ENCODE measurements at places on chromosomes 6 and 20.

DNA sequence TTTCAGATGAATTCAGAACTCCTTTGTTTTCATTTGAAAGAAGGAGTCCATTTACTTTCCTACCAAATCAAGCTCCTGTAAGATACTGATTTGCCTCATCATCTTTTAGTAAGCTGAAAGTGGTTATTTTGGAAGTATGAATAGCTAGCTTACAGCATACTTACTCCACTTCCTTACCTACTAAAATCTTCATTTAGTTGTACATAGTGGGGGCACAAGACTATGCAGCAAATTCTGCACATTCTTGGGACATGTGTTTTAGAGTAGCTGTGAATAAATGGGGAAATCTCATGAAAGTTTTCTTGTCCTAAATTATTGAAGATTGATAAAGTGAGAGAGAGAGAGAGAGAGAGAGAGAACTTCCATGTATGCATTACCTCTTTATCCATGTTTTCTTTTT lies 256.3 kb downstream of the OGFRL1 start:
- no peak for DNase-seq

DNA sequence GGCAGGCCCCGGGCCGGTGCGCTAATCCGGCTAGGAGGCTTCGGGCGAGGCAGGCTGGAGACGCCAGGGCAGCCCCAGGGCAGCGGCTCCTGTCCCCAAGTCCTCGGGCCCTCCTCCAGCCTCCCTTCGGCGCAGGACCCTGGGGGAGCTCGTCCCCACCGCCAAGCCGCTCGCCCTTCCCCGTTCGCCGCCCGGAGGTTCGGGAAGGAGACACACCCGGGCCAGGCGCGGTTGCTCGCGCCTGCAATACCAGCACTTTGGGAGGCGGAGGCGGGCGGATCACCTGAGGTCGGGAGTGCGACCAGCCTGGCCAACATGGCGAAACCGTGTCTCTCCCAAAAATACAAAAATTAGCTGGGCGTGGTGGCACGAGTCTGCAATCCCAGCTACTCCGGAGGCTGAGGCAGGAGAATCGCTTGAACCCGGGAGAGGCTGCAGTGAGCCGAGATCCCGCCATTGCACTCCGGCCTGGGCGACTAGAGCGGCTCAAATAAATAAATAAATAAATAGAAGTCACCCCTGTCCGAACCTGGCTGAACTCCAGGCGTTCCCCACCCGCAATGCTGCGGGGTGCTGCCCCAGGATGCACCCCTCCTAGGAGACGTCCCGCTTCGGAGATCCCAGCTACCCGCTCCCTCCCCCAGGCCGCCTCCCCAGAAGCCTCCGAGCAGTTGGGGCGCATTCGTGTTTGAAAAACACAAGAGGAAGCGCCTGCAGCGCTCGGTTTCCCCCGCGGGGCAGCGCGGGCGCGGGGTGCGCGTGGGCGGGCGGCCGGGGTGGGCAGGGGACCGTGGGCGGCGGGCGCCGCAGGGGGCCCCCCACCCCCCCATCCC lies 27.5 kb downstream of the SERPINB9 start:
- DNase-seq, result no peak

GRCh38 chr6:155378276-155378675 lies 64.0 kb upstream of the TFB1M start:
- no peak for DNase-seq

DNA sequence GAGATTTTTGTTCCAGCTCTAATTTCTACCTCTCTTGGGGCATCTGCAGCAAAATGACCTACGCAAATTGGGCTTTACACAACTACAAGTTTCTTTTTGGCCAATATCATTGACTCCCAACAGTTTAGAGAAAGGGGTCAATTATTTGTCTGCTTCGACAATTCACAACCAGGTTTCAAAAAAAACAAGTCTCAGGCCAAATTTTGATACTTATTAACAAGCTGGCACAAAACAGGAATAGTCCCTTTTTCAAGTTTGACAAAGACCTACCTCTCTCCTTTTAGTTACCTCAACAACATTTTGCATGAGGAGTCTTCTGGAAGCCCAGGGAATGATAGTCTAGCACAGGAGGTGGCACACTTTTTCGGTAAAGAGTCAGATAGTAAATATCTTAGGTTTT lies 97.9 kb upstream of the TSHZ2 start:
- no peak for DNase-seq

DNA sequence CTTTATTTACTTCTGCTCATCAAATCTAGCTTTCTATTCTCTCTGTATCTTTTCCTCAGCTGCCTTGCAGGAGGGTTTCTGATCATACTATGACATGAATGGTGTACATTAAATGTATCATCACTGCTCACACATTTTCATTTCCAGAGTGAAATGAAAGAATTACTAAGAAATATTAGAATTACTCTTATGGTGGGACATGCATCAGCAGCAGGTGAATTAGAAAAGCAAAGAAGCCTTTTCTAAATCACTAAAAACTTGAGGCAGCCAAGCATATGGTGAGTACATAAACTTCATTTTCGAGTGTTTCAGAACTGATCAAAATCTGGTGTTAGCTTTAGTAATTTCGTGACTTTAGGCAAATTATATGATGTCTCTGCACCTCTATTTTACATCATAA lies 23.6 kb downstream of the IL17A start:
- no peak for DNase-seq

DNA sequence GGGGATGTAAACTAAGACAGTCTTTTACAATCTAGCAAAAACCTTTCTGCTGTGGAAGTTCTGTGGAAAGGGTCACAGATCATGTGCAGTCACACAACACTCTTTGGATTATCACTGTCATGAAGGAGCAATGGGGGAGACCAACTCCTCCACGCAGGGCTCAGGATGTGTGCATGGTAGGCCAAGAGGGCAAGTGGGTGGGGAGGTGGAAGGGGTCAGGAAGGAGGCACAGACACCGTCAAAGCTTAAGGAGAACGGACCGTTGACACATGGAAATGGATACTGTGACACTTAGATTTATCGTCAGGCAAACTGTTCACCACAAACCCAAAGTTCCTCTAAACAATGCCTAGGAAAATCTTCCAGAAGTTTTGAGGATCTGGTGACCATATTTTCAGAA lies 215.8 kb downstream of the PAX1 start:
- DNase-seq, result no peak

DNA sequence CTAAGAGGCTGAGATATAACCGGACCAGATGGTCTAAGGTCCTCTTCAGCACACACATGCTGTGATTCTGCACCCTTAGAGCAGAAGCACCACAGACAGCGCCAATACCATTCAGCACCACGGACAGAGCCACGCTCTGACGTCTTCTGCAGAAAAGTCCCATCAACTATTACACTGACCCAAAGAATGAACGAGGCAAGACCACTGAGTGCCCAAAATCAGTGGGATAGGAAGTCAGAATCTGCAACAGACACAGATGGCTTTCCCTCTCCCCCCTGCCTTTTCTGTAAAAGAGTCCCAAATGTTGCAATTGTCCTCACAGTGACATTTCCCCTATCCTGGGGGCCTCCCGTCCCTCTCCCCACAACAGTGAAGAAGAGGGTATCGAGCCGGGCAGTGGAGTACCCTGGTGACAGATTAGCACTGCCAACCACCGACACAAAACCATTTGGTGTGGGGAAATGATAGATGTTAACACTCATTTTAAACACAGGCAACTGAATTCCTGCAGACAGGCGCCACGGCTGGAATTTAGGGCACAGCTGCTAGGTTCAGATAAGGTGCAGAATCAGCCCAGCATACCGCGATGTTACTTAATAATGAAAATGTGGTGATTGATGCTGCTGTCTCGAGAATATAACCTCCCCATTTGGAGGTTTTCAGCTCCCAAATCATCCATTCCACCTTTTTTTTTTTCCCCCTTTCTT lies 66.6 kb upstream of the CTNNBL1 start:
- DNase-seq, result no peak

GRCh38 chr20:47296950-47297349 lies 59.5 kb downstream of the ZMYND8 start:
- no peak for DNase-seq

DNA sequence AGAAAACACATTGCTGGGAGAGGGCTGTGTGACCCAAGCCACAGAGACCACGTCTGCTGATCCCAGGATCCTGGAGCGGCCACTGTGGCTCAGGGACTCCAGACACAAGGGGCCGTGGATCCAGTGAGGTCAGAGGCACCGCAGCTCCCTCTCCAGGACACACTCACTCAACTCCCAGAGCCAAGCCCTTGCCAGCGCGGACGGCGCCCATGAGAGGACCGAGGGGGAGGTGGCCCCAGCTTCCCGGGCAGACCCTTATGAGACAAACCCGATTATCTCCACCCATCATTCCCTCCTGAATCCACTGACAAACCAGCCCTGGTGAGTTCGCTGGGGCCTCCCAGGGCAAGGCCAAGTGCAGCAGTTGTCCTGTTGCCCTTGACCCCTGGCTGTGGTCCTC lies 201.2 kb downstream of the TAF4 start:
- no peak for DNase-seq

GRCh38 chr6:42637681-42638080 lies 73.9 kb downstream of the UBR2 start:
- no peak for DNase-seq

- no peak for DNase-seq
Measured at GRCh38 chr6:169857343-169858292, 106.2 kb downstream of the ERMARD start.

DNA sequence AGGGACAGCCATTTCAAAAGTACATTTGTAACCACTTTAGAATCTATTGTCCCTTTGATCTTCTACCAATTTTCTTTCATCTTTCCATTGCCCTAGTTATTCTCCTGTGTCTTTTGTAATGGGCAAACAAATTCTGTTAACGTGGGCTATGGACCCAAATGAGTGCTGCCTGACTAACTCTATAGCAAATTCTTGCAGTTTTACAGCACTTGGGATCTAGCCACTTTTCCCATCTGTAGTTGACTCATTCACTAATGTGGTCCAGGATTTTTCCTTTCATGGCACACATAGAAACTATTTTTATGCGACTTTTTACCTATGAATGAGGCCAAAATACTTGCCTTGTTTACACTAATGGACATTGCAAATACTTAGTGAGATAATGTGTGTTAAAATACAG lies 52.0 kb downstream of the GRIK2 start:
- no peak for DNase-seq
